ENCODE measurements at places on chromosomes 2 and 18. TPM values are rescaled to one million over a fixed set of nuclear protein-coding genes. Genes with fewer than 3 reads are reported as not detected.

The OBSL1 gene
- total RNA-seq: 1.1 TPM

- ATAC-seq: peak; percentile 87
Observed at GRCh38 chr2:179460181-179460929, 195.7 kb upstream of the SESTD1 start.

The UGT1A6 gene
- not detected for total RNA-seq

The IL36RN gene
- not detected for total RNA-seq

DNA sequence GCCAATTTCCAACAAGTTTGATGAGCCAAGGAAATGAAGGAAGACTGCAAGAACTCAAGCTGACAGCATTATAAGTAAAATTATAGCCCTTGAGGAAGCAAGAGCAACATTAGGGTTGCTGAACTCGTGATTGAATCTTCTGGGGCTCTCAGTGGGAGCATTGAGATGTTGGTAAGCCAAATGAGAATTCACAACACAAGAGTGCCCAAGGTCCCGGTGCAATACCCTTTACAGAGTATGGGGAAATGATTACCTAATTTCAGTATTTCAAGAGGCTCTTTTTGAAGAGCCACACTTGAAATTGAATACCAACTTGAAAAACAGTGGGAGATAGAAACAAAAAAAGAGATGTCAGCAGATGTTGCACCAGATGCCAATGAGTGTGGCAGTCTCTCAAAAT, 554.5 kb downstream of the STK39 start:
- no peak for ATAC-seq

The MOCOS gene
- 0.19 TPM for total RNA-seq

GRCh38 chr2:6913415-6914157, 3.6 kb upstream of the RNF144A start:
- ATAC-seq: peak; percentile 27

The GATA6 gene
- not detected for total RNA-seq

DNA sequence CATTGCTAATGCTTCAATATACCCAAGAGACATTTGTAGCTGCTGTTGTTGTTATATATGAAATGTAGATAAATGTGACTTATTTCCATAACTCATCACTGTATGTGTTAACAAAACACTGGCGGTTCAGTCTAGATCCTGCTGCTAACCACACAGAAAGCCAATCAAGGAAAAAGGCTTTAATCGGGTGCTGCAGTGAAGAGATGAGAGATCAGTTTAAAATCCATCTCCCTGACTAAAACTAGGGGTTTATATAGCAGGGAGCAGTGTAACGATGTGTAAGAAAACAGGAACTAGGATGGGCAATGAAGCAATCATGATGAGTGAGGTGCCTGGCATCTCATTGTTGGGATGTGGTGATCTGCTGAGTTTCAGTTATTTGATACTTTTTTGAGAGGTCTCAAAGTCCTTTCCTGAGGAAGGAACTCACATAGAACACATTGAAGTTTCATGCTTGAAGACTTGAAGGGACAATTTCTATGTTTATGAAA, 677.7 kb upstream of the CDH7 start:
- ATAC-seq: no peak

All from activated T-helper 17 cell treated with anti-CD3 and anti-CD28 coated beads, Interleukin-2, amount 50 U/mL, for 72 hours (primary cell).